ENCODE measurements at places on chromosomes 3 and 15.

GRCh38 chr15:73771385-73772045 is 18.4 kb upstream of the INSYN1 start:
- DNase-seq = no peak

DNA sequence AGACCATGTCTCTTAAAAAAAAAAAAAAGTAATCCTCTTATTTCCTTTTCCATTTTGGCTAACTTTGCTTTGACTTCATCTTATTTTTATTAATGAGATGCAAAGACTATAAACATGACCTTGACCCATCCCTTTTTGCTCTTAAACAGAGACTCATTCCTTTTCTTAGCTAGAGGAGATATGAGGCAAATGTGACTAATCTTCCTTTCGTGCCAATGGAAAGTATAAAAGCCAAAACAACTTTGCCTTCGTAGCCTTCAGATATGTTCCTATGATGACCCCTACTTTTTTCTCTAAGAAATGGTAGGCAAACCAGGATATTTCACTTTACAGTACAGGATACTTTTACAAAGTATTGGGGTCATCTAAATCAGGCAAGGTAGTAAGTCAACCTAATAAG is 36.9 kb upstream of the GOLGB1 start:
- DNase-seq = no peak

- no peak for DNase-seq
Measured at GRCh38 chr15:81411051-81411450, 37.0 kb upstream of the TMC3 start.

- DNase-seq = peak; percentile 68
Measured at GRCh38 chr3:135503760-135504686, 461.5 kb upstream of the PPP2R3A start.

DNA sequence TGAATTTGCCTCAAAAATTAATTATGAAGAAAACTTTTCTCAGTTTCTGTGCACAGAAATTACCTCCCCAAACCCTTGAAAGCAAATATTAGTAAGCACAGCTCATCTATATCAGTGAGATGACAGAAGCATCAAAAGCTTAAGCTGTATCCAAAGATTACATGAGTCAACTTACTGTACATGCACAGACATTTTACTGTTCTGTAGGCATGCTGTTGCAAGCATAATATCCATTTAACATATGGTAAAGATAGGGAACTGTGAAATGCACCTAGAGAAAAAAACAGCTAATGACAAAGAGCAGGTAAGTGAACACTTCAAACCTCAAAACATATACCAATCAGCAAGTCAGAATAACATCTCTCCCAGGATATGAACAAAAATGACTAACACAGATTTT is 20.9 kb downstream of the SHOX2 start:
- no peak for DNase-seq

- no peak for DNase-seq
Measured at GRCh38 chr3:178768072-178768864, 232.0 kb downstream of the KCNMB2 start.

DNA sequence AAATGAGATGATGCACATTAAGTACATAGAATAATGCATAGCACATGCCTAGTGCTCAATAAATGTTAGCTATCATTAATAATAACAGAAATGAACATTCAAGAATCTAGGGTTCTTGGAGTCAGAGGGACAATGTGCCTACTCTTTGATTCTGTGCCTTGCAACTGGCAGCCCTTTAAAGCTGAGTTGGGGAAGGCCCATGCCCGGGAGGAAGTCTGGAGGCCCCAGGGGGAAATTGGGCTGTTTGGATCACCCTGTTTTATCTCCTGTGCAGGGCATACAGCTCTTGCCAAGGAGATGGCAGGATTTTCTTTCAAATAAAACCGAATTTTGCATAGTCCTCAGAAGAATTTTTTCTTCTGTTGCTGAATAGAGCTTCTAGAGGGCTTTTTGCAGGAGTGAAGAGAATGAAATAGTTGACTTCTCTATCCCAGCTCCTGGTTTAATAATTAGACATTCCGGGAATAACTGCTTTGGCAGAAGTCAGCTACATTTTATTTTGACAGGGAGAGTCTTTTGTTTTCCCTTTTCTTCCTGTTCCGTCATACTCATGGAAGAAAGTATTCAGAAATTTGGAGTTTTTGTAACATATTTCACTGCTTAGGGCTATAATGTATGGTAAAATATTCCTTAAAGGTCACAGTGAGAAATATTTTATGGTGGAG is 18.0 kb upstream of the KCNAB1 start:
- DNase-seq = no peak

GRCh38 chr3:180321534-180321933 is 280.4 kb upstream of the TTC14 start:
- no peak for DNase-seq

DNA sequence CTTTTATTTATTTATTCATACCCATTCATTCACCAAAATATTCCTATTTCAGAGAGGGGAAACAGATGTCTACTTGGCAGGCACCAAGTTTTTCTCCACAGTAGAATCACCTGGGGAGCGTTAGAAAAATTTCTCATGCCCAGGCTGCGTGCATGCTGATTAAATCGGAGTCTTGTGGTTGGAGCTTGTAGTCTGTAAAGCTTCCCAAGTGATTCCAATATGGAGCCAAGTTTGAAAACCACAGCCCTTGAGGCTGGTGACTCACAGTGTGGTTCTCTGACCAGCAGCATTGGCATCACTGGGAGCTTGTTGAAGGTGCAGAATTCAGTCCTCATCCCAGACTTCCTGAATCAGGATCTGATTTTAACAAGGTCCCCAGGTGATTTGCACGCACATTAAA is 49.7 kb downstream of the PDHB start:
- DNase-seq = no peak

GRCh38 chr3:46380471-46381221 is 9.9 kb downstream of the CCR5 start:
- DNase-seq = no peak

GRCh38 chr3:178022599-178022998 is 513.6 kb upstream of the KCNMB2 start:
- DNase-seq = no peak

GRCh38 chr3:185831195-185831594 is 6.4 kb upstream of the IGF2BP2 start:
- DNase-seq = no peak

- DNase-seq = no peak
Measured at GRCh38 chr3:58411036-58411435, 22.6 kb downstream of the PDHB start.

- DNase-seq = no peak
Measured at GRCh38 chr3:101181801-101182200, 138.6 kb downstream of the IMPG2 start.

DNA sequence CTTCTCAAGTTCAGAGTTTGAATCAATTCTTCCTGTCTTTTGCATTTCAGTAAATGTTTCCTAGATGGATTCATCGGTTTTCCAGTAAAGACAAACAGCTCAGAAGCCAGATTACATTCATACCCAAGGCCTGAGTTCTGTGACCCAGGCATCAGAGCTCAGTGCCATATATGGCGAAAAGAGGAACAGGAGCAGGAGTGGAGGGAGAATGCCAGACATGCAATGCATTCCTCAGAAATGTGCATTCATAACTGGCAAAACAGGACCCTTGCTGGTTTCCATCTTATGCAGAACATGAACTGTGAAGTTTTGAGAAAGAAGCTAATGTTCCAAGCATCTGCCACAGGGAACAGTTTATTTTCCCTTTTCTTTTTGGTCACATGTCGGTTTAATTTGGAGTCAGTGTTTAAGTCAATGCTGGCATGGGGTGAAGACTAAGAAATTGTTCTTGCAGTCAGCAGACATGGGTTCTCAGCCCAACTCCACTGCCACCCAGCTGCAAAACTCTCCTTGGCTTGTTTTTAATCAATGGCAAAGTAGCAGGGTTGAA is 116.5 kb downstream of the LPP start:
- DNase-seq = no peak

DNA sequence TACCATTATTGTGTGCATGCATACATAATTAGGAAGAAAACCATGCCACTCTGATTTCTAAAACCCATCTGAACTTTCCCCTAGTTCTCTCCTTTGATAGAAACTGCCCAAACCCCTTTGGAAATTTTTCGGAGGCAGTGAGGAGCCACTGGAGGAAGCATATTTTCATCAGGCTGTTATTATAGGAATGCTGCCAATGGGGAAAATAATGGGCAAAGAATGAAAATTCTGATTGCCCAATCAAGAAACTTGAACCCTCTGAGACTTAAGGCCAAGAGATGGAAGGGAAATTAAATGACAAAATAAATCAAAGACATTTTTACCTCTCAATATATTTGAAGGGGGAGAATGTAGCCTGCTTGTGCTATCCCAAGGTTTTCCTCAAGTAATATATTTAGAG is 376.0 kb upstream of the PDZRN3 start:
- DNase-seq = no peak

DNA sequence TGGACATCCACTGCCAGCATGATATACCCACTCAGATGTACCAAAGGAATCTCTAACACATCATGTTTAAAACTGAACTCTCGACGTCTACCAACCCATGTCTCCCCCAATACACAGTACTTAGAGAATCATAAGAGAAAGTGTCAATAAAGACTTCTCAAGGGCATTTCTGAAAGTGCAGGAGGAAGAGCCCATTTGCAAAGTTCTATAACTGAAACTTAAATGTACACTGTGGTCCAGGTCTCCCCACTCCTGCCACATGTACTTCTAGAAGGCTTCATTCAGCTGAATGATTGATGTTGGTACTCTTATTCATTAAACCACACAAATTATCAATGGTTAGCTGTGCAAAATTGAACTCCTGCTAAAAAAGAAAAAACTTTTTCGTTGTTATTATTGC is 31.8 kb downstream of the HERC1 start:
- DNase-seq = no peak

DNA sequence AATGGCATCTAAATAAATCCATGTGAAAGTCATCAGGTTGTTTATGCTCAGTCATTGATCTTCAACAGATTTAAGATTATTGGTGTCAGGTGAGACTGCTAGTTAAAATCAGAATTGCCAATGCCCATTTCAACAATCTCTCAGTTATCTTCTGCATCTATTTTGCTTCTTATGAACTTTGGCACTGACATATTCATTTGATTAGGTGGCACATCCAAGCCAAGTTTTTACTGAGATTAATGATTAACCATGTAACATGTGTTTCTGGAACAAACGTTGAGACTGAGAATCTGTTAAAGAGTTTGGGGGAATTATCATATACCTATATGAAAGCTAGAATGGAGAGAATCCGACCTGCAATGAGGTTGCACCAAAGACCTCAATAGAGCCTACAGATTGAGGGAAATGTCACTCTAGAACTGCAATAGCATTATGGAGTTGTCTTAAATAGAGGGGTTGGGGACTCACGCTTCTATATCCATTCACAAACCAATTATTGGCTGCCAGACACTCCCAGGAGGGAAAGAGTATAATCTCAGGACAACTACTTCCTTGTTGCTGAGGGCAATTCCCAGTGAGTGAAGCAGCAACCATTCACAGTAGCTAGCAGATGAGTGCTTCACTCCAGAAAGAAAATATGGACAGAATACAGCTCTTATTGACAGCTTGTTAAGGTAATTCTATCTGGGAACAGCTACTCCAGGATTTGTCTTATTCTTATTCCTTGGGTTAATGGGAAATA is 891.3 kb downstream of the SQOR start:
- DNase-seq = no peak

DNA sequence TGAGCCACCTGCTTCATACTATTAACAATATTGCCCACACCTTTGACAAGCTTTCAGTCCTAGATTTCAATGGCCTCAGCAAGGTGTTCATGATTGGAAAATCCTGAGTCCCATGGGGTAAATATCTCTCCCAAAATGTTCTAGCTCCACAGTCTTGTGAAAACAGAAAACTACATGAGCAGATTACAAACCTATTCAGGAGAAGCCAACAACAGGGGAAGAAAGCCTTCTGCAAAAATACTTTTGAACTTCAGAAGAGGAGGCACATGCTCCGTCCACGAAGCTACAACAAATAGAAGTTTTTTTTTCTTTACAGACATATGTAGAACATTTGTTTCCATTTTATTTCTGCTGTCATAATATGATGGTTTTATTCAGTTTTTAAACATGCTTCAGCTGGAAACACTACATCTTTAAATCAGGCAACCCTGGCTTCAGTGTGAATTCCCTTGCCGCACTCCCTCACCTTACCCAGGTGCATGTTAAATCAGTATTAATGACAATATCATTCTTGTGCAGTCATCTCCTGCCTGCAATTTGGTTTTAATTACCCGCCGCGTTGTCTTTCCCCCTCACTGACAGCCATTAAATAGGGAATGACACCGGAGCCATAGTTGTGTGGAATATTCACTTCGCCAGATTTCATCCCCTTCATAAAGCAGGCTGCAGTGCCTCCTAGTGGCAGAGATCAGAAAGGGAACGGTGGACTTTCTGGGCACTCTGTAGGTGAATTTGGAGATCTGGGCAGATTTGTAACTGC is 725.5 kb upstream of the ARRDC4 start:
- DNase-seq = no peak

DNA sequence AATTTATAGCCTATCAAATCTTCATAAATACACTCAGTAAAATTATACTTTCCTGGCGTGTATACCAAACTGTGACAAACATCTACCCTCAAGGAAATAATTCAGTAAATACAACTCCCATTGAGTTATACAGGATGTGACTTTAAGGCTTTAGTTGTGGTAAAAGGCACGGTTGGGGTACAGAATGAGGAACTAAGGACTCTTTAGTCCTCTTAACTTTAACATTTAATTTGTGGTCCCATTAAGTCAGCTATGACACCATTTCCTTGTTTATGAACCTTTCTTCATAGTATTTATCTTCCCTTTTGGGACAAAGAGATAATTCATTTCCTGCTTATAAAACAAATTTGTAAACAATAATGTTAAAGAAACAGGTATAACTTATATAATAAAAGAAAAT is 30.2 kb downstream of the IFT80 start:
- DNase-seq = no peak

- DNase-seq = no peak
Measured at GRCh38 chr3:48267782-48268181, 26.9 kb downstream of the ZNF589 start.

- DNase-seq = no peak
Measured at GRCh38 chr3:25007974-25008658, 419.9 kb upstream of the RARB start.

DNA sequence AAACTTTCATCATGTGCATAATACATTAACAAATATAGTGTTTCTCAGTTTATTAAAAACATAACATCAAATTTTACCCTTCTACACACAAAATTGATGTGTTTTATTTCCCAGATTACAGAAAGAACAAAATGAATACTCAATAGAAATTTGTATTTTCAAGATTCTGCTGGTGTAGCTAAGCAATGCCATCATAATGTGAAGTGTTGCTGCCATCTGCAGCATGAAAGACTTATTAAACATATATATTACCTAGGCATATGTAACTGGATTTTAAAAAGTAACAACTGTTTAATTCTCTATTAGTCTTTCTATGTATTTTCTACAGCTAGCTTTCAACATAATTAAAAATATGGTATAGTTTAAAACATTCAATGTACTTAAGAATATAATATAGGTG is 27.5 kb downstream of the PLSCR5 start:
- DNase-seq = no peak

GRCh38 chr15:56654624-56655023 is 78.7 kb downstream of the ZNF280D start:
- DNase-seq = no peak

DNA sequence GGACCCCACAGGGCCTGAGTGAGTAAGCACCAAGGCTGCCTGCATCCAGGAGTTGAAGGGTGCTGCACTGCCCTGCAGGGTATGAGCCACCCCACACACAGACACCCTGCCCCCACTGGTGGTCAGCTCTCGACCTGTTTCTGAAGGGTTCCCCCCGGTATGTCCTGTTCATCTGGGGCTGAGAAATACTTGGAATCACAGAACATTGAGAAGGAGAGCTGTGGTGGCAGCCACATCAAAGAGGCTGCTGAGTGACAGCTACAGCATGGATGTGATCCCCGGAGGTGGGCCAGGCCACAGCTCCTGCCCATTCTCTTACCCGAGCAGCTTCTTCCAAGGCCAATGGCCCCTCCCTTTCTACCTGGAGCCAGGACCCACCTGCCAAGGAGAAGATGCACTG is 66.4 kb upstream of the PLXNA1 start:
- DNase-seq = no peak

Measured in left forelimb (tissue), 1 donor.